ENCODE measurements at places on chromosomes 13 and 19. TPM values are rescaled to one million over a fixed set of nuclear protein-coding genes. Genes with fewer than 3 reads are reported as not detected.

The RXFP2 gene
- not detected for total RNA-seq

The TJP3 gene
- 2.3 TPM for total RNA-seq

The PLK5 gene
- total RNA-seq = 0.17 TPM

GRCh38 chr13:72132075-72132474 is 265.1 kb upstream of the DACH1 start:
- no peak for DNase-seq

DNA sequence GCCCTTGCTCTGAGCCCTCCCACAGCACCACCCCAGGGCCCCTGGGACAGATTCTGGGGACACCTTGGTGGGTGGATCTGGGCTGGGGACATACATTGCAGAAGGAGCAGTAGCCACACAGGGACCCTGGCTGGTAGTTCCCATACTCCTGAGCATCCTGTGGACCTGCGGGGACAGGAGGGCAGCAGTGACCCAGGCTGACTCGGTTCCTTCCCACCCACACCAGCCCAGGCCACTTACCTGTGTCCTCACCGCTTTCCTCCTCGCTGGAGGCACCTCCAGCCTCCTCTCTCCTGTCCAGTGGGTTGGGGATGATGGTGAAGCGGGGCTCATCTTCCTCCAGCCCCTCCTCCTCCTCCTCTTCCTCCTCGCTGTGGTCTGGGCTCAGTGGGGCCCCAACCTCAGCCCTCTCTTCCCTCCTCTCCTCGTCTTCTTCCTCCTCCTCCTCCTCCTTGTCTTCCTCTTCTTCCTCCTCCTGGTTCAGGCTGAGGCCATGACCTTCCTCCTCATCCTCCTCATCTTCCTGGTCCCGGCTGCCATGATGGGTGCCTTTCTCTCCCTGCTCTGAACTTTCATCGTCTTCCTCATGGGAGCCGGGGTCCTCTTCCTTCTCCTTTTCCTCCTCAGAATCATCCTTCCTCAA is 1.9 kb downstream of the HRC start:
- no peak for DNase-seq

DNA sequence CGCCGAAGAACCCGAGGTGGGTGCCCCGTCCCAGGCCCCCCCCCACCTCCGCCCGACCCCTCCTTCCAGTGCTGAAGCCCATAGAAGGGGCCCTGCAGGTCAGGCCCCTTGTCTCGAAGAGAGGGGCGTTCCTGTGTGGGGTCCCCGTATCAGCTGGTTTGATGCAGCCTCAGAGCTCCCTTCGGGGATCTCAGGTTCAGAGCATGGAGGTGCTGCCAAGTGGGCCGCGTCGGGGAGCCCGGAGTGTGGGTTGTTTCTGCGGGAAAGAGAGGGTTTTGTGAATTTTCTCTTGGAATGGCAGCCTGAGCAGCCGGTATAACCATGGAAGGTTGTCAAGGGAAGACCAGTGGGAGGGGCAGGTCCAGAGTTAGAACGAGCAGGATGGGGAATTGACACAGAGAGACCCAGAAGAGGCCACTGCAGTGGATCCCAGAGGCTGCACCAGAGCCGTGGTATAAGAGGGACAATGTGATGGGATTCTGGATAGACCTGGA is 384 bp downstream of the TRAPPC2B start:
- DNase-seq = peak; percentile 17

- DNase-seq = no peak
Measured at GRCh38 chr13:89486709-89487108, 1815.5 kb downstream of the SLITRK5 start.

DNA sequence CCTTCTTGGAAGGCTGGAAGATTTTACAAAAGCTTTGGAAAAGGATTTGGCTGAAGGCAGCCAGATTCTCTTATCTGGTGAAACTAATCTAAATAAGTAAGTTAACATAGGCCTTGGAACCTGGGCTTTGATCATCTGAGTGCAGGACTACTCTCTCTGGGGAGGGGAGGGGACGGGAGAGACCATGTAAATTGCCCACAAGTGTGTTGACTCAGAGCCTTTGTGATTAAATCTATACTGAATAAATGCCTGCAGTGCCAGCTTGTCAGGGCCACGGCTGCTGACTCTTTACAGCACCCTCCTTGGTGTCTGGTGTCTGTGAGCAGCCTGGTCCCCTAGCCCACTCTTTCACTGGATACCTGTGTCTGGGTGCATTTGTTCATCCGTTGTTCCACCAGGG is 251.4 kb downstream of the ITGBL1 start:
- DNase-seq = no peak

DNA sequence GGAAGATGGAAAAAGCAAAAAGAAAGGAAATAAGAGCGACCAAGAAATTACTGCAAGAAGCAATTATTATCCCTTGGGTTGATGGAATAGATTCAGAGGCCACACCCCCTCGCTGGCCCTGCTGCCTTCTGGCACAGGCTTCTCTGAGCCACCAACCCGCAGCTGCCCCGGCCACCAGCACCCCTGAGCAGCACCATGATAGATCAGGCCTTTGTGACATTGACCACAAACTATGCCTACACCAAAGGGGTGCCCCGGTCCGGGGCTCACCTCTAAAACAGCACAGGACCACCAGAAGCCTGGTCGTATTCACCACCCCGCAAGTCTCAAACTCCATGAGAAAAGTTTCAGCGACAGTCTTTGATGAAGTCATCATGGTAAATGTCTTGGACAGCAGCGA is 1059.3 kb downstream of the SLITRK1 start:
- DNase-seq = no peak

DNA sequence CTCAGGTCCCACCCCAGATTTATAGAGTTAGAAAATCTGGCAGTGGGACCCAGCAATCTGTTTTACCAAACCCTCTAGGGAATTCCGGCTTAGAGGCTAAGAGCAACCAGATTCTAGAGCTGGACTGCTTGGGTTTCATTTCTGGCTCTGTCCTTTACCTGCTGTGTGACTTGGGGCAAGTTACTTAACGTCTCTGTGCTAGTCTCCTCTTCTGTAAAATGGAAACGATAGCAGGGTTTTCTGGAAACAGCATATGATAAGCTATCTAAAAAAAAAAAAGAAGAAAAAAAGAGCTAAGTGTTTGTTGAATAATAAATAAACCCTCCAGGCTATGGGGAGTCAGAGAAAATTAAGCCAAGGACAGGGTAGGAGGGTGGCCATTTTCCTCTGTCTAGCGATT is 11.6 kb upstream of the CACNG7 start:
- no peak for DNase-seq

DNA sequence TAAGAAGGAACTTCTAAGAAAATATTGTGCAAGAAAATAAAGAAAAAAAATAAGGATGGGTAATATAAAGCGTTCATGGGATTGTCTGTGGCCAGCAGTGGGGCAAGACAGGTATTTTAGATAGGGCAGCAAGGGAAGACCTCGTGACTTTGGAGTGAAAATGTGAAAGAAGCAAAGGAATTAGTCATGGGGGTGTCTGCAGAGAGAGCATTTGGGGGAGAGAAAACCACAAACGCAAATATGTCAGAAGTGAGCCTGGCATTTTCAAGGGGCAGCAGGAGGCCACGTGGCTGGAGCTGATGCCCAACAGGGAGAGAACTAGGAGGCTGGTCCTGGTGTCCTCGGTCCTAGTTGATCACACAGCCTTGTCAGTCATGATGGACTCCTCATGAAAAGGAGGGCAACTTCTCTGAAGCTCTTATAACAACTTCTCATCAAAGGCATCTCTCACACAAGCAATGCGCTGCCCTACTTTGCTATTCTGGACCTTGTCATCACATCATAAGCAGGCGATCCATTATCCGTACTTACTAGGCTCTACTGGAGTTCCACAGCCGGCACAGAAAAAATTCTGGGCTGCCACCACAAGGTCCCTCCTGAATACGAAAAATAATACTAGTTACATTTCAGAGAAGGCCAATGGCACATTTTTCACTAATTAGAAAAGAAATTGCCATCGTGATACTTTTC is 31.0 kb downstream of the RUBCNL start:
- DNase-seq = no peak

GRCh38 chr19:43983544-43983911 is 460 bp upstream of the ZNF155 start:
- no peak for DNase-seq

DNA sequence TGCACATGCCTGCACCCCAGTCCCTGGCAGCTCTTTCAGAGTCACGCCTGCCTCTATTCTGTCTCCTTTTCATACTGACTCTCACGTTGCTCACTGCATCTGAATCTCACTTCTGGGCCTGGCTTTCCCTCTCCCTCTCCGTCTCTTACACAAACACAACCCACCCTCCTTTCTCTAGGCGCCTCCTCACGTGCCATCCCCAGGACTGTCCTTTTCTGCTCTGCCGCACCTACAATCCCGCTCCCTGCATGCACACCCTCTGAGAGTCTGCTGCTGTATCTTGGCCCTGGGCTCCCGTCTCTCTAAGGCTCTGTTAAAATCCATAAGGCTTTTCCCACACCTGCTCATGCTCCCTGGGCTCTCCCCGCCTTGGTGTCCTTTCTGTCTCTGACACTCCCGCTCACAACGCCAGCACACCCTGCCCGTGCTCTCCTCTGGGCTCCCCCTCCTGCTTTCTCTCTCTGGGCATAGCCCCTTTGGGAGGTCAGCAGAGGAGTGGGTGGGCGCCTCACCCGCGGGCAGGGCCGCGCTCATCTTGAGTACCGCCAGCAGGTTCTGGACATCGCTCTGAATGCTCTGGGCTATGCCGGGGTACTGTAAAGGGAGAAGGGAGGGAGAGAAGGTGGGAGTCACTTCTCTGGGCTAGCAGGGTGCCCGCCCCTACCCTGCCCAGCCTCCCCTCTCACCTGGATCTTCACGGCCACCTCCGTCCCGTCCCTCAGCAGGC is 12.7 kb upstream of the NUMBL start:
- no peak for DNase-seq

GRCh38 chr19:34988119-34988518 is 12.0 kb upstream of the GRAMD1A start:
- DNase-seq = no peak

DNA sequence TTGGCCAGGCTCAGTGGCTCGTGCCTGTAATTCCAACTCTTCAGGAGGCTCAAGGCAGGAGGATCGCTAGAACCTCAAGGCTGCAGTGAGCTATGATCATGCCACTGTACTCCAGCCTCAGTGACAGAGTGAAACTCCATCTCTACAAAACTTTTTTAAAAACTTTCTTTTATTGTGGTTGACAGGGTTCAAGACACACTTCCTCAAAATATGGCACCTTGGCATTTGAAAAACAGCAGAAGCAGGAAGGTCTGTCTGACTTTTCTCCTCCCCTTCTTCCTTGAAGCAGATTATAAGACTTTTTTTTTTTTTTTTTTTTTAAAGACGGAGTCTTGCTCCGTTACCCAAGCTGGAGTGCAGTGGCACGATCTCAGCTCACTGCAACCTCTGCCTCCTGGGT is 100.3 kb downstream of the TM9SF2 start:
- DNase-seq = no peak

- DNase-seq = no peak
Measured at GRCh38 chr19:49758292-49758691, 4.8 kb downstream of the TSKS start.

GRCh38 chr13:95231393-95231792 is 69.9 kb downstream of the ABCC4 start:
- no peak for DNase-seq

- DNase-seq = no peak
Measured at GRCh38 chr19:27652281-27652680, 1560.7 kb downstream of the UQCRFS1 start.

DNA sequence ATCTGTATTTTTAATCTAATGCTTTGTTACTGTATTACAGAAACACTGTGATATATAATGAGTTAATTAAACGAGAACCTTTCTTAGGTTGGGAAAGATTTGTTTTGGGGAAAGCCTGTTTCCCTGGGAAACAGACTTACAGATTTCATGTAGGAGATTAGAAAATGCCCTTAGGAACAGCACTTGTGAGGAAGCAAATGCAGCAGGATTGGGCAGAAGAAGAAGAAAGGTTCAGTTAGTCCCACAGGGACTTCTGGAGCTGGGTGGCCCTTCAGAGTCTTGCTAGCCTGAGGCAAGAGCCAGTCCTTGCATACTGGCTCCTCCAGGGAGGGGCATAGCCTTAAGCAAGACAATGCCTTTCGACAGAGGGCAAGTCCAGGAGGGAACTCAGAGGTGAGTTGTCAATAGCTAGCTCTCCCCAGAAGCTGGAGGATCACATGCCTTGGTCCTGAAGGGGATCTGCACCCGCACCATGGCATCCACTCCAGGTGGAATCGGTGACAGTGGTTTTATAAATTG is 36.8 kb downstream of the N4BP2L1 start:
- DNase-seq = no peak

DNA sequence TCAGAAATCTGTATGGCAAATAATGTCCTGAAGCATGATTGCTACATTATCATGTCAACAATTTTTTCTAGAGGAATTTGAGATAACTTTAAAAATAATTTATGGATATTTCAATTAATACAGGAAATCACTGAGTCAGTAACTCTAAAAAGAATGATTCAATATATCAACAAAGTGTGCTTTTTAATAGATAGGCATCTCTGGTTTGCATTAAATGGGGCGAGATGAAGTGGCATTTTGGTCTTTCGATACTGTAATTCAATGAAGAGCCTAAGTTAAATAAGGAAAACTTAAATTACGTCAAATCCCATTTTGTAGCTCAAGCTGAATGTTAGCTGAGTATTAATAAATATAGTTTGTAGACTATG is 342.8 kb downstream of the DACH1 start:
- no peak for DNase-seq

DNA sequence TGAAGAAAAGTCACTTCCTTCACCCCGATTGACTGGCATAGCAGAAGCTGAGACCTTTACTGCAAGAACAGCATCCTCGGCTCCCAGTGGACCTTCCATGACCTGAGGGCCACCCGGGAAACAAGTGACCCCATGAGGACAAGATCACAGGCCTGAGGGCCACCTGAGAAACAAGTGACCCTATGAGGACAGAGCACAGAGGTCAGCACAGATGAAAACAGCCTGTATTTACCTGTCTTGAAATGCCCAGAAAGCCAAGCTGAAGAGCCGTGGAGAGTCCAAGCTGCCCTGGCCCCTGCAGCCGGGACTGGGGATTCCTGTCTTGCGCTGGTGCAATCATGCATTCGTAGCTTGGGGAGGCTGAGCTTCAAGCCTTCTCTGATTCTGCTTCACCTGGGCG is 114.2 kb upstream of the SPACA7 start:
- no peak for DNase-seq
